Stimulated activated CD8-positive, alpha-beta memory T cell treated with anti-CD3 and anti-CD28 coated beads, Interleukin-7, amount 100 ng/mL, for 1 hour (primary cell): ENCODE measurements at places on chromosomes 5 and 9.

- no peak for DNase-seq
These were observed 67.8 kb upstream of the NEURL1B start for GRCh38 chr5:172573120-172573882.

GRCh38 chr5:176438959-176439757 lies 9.0 kb upstream of the FAF2 start:
- DNase-seq = no peak

DNA sequence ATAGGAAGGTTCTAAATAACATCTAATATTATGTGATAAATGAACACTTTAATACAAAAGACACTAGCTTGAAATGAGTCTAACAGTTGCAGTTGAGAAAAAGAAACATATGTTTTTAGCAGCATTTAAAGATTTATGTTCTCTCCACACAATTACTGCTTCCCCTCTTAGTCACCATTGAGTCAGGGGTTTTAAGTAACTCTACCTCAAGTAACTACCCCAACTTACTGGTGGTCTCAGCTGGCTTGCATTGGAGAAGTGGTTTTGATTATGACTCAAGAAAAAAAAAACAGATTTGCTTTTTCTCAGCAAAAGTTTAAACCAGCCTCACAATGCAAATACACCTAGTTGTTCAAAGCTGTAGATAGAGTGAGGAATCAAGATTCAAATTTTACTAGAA lies 1216.5 kb upstream of the CDH9 start:
- DNase-seq = no peak

GRCh38 chr5:150731669-150732242 lies 27.1 kb downstream of the DCTN4 start:
- no peak for DNase-seq

- DNase-seq = no peak
These were observed 11.5 kb downstream of the UGT3A1 start for GRCh38 chr5:35979715-35980114.
